Erythroblast (primary cell): ENCODE measurements at places on chromosomes 1 and 21.

GRCh38 chr21:40255518-40256444 is 388.5 kb downstream of the PCP4 start:
- no peak for DNase-seq

DNA sequence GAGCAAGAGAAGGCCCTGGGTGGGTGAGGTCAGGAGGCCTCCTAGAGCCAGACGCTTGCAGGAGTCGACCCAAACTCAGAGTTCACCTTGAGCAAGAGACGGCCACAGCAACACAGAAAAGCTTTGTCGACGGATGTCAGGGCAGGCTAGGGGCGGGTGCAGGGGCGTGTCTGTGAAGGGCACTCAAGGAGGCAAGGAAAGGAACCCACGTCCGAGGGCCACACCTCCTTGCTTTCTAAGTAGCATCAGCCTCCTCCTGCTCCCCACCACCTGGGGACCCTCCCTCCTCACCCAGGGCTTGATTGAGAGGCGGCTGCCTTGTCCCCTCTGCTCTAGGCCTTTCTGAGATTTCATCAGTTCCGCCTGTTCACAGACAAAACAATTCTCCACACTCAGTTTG is 92.1 kb downstream of the OMA1 start:
- DNase-seq: no peak

DNA sequence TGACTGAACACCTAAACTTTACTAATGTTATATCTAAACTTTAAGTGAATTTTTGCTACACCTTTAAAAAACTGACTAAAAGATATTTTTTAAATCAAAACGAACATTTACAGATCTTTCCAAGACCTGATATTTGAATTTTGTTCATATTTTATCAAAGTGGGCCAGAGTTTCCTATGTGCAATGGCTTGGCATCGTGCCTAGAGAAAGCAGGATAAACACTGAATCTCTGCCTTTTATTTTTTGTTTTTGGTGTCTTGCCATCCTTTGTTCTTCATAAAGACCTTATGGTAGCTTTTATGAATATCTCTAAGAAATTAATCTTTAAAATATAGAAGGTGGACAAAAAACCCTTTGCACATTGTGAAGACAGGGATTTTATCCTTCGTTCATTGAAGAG is 25.8 kb upstream of the VPS26C start:
- DNase-seq: no peak

DNA sequence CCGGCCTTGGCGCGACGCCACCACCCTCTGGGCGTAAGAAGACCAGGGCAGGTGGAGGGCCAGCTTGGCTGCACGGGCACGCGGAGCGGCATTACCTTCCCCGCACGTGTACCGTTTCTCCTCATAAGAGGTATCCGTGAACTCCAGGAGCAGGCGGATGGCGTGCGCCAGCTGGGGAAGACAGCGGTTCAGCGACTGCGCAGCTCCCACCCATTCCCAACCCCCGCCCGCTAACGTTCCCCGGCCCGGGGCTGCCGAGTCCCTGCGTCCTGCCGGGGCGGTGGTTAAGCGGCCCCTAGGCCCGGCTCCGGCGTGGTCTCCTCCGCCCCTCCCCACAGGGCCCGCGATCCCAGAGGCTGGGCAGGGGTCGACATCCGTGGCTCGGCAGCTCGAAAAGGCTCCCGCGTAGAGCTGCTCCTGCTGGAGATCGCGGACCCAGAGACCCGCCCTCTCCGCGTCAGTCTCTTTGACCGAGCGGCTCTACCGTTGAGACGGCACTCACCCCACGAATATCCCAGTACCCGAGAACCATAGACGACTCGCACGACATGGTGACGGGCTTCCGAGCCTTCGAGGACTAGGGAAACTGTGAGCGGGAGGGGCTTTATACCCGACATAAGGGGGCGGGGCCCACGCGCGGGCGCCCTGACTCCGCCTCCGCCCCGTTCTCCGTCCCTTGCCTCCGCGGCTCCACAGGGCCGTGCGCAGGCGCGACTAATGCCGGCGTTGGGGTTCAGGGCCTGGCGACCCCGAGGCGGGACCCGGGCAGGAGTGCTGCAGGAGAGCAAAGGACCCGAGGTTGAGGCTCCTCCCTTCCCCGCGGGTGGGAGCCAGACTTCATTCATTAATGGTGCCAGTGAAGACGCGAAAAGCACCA is 862 bp downstream of the GSTM3 start:
- DNase-seq: peak; percentile 83

GRCh38 chr1:196660272-196660671 is 8.4 kb downstream of the CFH start:
- DNase-seq: no peak

DNA sequence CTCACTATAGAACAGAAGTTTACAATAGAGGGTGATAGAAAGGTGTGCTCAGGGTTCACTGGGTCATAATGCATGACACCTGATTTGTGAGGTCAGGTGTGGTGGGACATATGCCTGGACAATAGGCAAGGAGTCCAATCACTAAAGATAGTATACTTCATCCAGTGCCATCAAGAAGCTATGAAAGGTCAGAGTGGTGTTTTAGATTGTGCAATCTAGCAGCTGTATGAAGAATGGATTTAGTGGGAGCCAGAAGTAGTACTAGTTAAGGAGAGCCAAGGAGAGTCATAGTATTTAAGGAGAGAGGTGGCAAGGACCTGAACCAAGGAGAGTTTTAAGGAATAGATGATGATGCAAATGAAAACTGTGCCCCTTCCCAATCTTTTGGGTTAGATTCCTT is 80.6 kb upstream of the C1orf105 start:
- DNase-seq: no peak
